Panc1 (cell line): ENCODE measurements at places on chromosomes 3 and 15. TPM values are rescaled to one million over a fixed set of nuclear protein-coding genes. Genes with fewer than 3 reads are reported as not detected.

The SOX2 gene
- total RNA-seq, result 0.39 TPM

The SLC22A14 gene
- total RNA-seq, result 0.13 TPM

The GPR171 gene
- not detected for total RNA-seq

The PARP15 gene
- total RNA-seq, result 0.21 TPM

The CLSTN2 gene
- total RNA-seq, result 0.03 TPM

The TRPM1 gene
- total RNA-seq, result not detected

The WDR72 gene
- 0.03 TPM for total RNA-seq

The STIMATE gene
- total RNA-seq, result 15.7 TPM

The ADPRH gene
- total RNA-seq, result 7.8 TPM

The CA12 gene
- 0.74 TPM for total RNA-seq

The XCR1 gene
- total RNA-seq, result not detected

The GP9 gene
- total RNA-seq, result not detected

The MYO5C gene
- total RNA-seq, result 28.2 TPM

The GCNT3 gene
- not detected for total RNA-seq

The GOLGA8S gene
- total RNA-seq, result 0.15 TPM

The KIF9 gene
- total RNA-seq, result 8.9 TPM

The CADM2 gene
- 0.64 TPM for total RNA-seq

The EFCC1 gene
- 0.15 TPM for total RNA-seq

The SLC9C1 gene
- not detected for total RNA-seq

The TM2D3 gene
- total RNA-seq, result 53.4 TPM

The ANKRD34C gene
- total RNA-seq, result not detected

The GOLGA8G gene
- not detected for total RNA-seq

The TLNRD1 gene
- 24.7 TPM for total RNA-seq

The THUMPD3 gene
- total RNA-seq, result 43.5 TPM

The AMIGO3 gene
- total RNA-seq, result 0.72 TPM

The TMC3 gene
- not detected for total RNA-seq

The TNNC1 gene
- 5.2 TPM for total RNA-seq

The FAM107A gene
- 0.08 TPM for total RNA-seq

The DUOXA2 gene
- total RNA-seq, result not detected

The FEZF2 gene
- not detected for total RNA-seq

The CELSR3 gene
- 7.7 TPM for total RNA-seq

The RTP1 gene
- total RNA-seq, result not detected

The PIF1 gene
- total RNA-seq, result 38.6 TPM

The CPNE9 gene
- total RNA-seq, result 0.13 TPM

The SCN11A gene
- total RNA-seq, result not detected

The SLC24A5 gene
- total RNA-seq, result not detected

The CNTN3 gene
- total RNA-seq, result not detected
